ENCODE measurements at places on chromosomes 4 and X.

GRCh38 chr4:158443731-158444130 lies 78.0 kb upstream of the RXFP1 start:
- no peak for DNase-seq

GRCh38 chrX:133308499-133308897 lies 90.3 kb upstream of the TFDP3 start:
- DNase-seq, result no peak

GRCh38 chr4:143207555-143207954 lies 22.8 kb downstream of the USP38 start:
- peak; percentile 44 for DNase-seq

DNA sequence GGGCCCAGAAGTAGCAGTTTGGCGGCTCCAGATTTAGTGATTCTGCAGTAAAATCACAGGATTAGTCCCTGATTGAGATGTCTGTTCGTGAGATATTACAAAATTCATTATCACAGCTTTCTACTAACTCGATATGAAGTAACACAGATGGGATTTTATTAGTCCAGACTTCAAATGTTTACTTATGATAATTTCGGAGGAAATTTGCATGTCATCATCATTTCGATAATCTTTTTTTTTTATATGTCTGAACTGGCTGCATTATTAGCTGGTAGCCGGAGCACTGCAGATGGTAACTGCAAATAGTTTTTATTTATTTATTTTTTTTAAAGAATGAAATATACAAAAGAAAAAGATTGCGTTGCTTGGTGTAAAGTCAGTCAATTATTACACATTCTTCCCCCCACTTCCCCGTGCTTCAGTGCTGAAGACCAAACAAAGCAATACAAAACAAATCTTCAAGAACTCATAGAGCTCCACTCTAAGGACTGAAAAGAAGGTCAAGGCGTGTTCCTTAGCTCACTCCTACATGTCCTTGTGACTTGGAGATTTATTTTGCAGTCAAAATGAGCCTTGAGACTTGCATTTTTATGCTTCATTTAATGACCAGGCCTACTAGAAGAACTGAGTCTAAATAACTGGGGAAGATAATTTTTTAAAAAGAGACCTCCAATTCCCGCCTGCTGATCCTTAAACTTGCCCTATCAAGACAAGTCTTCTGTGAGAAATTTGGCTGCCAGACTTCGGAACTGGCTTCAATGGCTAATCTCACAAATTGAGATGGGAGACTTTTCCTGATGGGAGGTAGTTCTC lies 11.7 kb upstream of the PITX2 start:
- no peak for DNase-seq

DNA sequence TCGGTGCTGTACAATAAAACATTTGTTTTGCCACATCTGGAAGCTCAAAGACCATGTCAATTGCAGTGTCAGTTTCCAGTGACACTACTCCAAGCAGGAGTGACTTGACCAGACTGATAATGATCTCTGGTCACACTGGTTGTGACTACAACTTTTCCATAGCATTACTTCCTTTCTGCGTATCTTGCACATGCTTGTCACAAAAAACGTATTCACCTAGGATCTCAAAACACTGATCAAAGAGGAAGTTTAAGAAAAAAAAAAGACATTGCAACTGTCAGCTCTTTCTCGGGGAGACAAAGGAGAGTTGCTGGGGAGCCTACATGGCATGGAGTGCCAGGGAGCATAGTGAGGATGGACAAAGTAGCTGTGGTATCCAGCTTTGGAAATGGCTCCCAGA lies 60.6 kb downstream of the OPHN1 start:
- DNase-seq, result no peak

GRCh38 chrX:115503099-115503498 lies 57.9 kb upstream of the PLS3 start:
- DNase-seq, result no peak

GRCh38 chr4:25670991-25671390 lies 15.3 kb downstream of the SLC34A2 start:
- DNase-seq, result no peak
